WERI-Rb-1 (cell line): ENCODE measurements at places on chromosomes 13 and 19.

GRCh38 chr13:33218020-33218419 lies 67.5 kb downstream of the STARD13 start:
- no peak for DNase-seq

DNA sequence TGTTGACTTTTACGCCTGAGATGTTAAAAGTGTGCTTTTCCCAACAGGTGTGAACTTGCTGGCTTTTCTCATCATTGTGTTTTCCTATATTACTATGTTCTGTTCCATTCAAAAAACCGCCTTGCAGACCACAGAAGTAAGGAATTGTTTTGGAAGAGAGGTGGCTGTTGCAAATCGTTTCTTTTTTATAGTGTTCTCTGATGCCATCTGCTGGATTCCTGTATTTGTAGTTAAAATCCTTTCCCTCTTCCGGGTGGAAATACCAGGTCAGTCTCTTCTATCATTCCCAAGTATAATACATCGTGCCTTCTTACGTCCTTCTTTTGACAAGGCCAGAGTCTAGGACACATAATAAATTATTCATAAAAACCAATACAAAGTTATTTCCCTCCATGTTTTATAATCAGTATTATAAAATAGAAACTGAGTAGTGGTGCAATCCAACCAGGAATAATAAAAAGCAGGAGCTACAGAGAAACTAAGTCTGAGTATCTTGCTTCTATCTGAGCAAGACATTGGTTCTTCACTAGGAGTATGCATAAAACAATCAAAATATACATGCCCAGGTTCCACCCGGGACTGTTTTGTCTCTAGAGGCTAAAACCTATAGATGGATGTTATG lies 57.9 kb downstream of the RXFP2 start:
- DNase-seq, result no peak

DNA sequence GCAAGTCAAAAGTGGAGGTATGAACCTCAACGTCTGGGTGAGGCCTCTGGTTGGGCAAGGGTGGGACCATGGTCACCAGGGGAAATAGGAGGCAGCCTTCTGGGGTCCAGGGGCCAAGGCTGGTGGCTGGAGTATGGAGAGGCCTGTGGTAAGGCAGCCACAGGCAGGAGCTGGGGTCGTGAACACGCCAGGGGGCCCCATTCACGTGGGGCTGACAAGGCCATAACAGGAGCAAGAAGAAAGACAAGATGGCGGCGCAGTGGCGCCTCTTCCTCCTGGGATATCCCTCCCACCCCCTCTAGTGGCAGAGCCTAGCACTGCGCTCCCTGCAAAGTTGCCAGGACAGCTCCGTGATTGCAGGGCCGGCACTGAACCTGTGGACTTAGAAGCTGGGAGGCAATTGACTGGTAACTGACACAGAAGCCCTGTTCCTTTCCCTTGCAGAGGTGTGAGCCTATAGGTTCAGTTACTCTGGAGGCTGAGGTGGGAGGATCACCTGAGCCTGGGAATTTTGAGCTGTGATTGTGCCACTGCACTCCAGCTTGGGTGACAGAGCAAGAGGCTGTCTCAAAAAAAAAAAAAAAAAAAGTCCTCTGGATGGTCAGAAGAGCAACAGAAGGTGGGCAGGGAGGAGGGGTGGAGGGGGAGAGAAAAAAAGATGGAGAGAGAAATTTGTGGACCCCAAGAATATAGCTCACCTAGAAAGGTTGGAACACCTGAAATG lies 19.7 kb upstream of the EDDM13 start:
- peak; percentile 95 for DNase-seq

- no peak for DNase-seq
Measured at GRCh38 chr13:47539317-47539716, 461.8 kb downstream of the SUCLA2 start.

- DNase-seq, result peak; percentile 31
Measured at GRCh38 chr19:12985049-12985776, 10.1 kb upstream of the NFIX start.

- peak; percentile 8 for DNase-seq
Measured at GRCh38 chr13:113141601-113141970, 16.9 kb upstream of the PROZ start.

GRCh38 chr13:92716749-92717148 lies 509.9 kb upstream of the GPC6 start:
- DNase-seq, result no peak

DNA sequence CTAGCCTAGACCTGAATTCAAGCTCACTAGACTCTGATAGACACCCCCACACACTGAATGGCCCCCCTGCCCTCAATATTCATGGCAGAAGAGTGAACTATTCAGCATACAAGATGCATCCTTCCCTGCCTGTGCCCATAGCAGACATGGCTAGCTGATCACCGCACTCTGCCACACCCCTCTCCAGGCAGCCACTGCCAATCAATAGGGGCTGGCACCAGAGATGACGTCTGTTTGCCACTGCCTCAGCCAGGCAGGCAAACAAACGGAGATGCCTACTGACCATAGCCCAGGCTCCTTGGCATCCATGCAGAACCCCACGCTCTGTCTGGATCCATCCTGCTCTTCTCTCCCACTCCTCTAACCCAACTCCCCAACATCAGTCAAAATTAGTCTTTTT lies 13.8 kb upstream of the NPAS1 start:
- DNase-seq, result no peak

- DNase-seq, result no peak
Measured at GRCh38 chr19:11152318-11153062, 3.1 kb downstream of the SPC24 start.

DNA sequence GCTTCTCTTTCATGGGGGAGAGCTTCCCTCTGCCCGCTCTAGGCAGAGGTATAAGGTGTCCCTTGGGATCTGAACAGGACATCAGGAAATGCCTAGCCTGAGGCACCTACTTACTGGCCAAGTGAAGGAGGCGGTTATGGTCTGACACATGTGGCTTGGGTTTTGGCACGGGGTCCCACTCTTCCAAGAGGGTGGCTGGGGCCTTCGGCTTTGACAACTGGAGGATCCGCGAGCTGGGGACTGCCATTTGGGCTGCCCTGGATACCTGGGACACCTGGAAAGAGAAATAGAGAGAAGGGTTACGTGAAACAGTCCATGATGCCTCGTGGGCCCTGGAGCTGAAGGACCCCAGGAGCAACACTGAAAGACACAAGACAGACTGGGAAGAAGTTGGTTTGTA lies 22.4 kb upstream of the MIER2 start:
- DNase-seq, result no peak

DNA sequence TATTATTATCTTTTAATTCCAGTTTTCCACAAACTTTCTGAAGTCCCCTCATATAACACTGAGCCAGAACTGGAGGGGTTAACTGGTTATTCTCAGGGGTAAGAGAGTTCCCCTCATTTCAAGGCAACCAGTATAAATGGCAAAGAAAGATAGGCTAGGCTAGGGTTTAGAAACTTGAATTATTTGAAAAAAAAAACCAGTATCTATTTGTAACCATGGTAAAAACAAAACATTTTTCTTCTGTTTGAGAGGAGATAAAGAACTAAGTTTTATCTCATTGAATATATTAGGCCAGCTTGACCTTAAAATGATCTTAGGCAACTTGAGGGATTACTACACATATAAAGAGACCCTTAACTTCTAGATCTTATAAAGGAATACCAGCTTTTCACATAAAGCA lies 19.6 kb downstream of the SUPT20H start:
- no peak for DNase-seq

GRCh38 chr19:50723069-50723468 lies at the start of gene CLEC11A:
Gene CLEC11A (plus strand): TSS chr19:50723364. CDS start chr19:50723526, 162 bp downstream.
- no peak for DNase-seq

- DNase-seq, result no peak
Measured at GRCh38 chr13:48770372-48770771, 116.6 kb downstream of the CYSLTR2 start.

DNA sequence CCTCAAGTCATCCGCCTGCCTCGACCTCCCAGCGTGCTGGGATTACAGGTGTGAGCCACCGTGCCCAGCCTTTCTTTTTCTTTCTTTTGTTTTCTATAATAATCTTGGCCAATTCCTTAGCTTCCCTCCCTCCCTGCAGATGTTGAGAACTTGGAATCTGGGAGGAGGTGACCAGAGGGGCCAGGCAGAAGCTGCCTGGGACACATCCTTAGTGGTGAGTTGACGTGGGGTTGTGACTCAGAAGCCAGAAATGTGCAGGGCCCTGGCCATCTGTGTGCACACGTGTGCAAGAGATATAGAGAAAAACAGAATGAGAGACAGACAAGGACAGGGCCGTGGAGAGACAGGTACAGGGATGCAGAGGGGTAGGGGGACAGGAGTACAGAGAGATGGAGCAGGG lies 154.3 kb downstream of the SIPA1L3 start:
- DNase-seq, result no peak

DNA sequence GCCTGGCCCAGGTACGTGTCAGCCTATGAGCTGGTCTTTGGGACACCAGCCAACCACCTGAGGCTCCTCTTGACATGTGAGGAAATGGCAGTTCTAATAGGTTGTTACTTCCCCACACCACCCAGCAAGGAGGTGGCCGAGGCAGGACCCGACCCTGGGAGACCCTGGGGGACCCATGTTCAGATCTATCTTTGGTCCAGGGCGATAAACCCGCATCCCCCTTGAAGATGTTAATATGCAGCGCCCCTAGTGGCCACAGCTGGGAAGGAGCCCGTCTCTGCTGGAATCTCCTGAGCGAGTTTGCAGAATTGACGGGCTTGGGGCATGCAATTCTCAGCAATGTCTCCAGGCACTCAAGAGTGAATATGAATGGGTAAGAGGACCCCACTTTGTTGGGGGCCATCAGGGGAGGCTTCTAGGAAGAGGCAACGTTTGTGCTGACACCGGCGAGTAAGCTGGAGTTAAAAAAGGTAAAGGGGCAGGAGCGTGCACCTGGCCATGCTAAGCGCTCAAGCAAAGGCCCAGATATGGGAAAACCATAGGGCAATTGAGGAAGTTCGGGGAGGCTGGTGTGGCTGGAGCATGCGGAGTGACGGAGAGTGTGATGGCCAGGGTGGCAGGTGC lies 1.5 kb upstream of the MYO1F start:
- DNase-seq, result peak; percentile 71

- no peak for DNase-seq
Measured at GRCh38 chr19:41811981-41812380, 15.6 kb downstream of the CEACAM3 start.

DNA sequence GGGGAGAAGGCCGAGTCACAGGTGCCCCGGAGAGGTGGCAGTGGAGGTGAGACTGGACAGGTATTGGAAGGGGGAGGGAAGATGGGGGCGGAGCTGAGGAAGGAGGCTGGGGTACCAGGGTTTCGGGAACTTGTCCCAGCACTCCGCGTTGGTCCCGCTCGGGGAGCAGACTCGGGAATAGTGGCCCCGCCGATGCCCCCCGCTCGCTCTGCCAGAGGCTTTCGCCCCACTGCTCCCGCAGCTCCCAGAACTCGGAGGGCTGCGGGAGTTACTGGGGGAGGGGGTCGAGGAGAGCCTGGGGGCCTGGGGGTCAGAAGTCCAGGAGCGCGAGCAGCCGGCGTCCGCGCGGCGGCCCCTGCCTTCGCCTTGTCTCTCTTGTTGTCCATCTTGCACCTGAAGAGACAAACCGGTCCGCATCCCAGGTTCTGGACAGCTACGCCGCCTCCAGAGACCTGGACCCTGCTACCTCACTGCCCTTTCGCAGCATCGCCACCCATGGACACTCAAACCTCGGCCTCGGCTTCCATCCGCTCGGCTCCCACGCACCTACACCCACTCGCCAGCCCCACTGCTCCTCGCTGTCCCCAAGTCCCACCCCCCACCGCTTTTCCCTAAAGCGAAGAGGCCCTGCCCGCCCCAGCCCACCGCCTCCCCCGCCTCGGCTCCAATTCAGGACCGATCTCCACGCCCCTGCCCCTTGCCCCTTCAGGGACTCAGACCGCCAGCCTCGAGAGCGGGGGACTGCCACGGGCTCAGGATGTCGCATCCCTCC lies 700 bp downstream of the PRR36 start:
- DNase-seq, result peak; percentile 32

DNA sequence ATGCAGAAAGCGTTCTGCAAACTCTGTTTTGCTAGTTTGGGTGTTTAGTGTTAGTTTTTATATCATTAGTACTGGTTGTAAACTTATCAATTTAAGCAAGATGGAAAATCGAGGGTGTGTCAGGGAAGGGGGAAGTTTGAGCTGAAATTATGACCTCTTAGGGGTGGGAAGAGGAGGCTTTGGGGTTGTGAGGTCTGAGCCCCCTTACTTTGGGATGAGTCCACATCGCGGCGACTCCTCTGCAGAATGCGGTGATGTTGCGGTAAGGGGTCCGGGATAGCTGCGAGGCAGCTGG lies 743 bp upstream of the NDUFS7 start:
- DNase-seq, result no peak

GRCh38 chr13:51292000-51292565 lies 47.4 kb upstream of the SERPINE3 start:
- no peak for DNase-seq
